ENCODE measurements at places on chromosomes 7 and 10.

- DNase-seq = no peak
Measured at GRCh38 chr10:43120116-43120928, 17.9 kb upstream of the CSGALNACT2 start.

GRCh38 chr7:69047151-69047754, 551.0 kb upstream of the AUTS2 start:
- no peak for DNase-seq

DNA sequence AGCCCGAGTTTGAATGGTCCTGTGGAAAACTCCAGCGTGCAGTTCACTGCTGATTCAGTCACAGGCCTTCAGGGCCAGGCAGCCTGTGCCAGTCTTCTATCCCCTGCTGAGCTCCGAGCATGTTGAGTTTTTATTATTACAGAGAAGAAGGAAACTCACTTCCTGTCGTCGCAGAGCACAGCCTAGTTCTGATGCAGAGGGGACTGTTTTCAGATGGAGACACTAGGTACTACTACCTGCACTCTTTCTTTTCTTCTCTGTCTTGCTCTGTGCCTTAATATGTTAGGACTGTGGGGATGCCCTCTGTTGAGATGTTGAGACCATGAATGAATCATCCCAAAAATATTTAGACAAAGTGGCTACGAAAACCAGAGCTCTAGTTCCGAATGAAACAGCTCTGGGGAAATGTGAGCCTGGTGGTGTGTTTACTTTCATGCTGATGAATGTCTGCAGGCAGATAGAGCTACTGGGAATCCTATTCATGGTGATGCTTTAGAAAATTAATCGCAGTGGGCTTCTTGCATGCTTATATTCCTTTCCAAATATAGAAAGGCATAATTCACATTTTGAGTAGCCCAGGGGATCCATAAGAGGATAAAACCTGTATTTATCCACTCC, 29.6 kb downstream of the CASP7 start:
- no peak for DNase-seq

DNA sequence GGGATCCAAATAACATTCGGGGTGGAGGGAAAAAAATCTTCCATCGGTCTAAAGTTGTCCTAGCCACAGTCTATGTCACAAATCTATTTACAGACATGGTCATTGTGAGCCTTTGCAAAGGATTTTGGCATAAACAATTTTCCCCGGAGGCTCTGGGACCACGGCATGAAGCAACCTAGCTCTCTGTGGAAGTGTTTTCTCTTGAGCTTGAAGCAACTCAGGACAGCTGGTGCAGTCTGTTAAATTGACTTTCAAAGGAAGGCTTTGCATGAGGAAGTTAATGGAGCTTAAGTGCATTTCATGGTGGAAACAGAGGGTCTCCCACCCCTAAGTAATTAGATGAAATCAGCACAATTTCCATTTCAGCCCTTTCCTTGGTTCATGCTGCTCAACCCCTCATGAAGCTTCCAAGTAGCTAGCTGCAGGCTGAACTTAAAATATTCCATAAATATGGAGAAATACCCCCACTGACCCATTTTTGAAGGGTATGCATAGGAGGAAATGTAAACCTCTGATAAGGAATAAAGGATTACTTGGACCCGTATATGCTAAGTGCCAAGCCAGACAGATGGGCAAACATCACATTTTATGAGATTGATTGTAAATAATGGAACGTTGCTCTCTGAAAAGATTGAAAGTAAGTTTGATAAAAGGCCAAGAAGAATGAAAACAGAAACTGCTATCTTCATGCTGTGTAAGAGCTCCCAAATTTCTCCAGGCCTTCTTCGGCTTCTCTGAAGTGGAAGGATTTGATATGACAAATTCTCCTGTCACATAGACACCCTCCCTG, 39.9 kb downstream of the CCDC3 start:
- DNase-seq = no peak

DNA sequence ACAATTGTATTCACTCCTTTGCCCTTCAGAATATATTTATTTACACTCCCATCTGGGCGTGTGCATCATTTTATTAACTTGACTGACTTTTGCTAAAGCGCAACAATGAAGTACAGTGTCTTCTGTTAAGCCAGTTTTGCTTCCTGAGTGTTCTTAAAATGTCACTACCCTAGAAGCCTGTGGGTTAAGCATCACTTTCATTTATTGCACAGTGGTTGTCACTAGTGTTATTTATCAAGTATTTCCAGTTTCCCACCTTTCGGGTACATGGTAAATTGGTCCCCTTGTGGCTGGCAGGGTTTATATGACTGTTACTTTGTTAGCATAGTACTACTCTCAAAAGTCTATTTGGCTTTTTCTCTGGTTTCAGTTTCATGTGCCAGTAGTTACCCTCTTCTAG, 3.3 kb downstream of the HILPDA start:
- no peak for DNase-seq

DNA sequence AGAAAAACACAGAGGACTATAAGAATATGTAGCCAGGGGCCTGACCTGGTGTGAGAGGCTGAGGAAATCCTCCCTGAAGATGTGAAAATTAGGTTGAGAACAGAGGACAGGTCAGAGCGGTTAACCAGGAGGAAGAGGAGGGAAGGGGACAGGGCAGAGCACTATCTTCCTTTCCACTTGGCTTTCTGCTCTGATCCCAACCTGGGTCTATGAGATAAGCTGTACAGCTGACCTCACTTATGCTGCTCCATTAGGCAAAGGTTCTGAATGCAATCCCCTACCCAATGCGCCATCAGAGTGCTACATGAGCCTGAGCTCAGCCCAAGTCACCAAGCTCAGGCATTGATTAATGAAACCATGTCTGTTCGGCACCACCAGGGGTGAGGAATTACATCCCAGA, 10.5 kb downstream of the LIPA start:
- no peak for DNase-seq

GRCh38 chr7:38169847-38170246, 8.2 kb upstream of the STARD3NL start:
- no peak for DNase-seq

DNA sequence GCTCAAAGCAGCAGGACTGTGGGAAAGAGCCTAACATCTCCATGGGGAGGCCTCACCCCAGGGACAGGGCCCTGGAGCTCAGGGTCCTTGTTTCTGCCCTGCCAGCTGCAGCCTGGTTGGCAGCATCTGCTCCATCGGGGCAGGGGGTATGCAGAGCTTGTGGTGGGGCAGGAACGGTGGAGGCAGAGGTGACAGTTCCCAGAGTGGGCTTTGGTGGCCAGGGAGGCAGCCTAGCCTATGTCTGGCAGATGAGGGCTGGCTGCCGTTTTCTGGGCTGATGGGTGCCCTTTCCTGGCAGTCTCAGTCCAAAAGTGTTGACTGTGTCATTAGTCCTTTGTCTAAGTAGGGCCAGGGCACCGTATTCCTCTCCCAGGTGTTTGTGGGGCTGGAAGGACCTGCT, 12.2 kb upstream of the AHCYL2 start:
- DNase-seq = no peak

DNA sequence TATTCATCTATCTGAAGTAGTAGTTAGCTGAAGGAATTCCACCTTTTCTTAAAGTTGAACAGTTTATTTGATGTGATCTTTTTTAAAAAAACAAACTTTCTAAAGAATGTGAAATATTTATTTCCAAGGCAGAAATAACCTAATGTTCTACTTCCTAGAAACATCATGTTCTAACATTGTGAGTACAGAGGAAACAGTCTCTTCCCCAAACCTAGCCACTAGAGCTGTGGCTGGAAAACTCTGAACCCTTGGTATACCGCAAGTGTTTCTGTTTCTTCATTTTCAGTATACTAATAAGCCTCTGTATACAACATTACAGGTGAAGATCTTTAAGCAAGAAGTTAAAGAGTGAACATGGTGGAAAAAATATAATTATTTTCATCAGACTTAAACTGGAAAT, 35.1 kb downstream of the NOC3L start:
- no peak for DNase-seq

DNA sequence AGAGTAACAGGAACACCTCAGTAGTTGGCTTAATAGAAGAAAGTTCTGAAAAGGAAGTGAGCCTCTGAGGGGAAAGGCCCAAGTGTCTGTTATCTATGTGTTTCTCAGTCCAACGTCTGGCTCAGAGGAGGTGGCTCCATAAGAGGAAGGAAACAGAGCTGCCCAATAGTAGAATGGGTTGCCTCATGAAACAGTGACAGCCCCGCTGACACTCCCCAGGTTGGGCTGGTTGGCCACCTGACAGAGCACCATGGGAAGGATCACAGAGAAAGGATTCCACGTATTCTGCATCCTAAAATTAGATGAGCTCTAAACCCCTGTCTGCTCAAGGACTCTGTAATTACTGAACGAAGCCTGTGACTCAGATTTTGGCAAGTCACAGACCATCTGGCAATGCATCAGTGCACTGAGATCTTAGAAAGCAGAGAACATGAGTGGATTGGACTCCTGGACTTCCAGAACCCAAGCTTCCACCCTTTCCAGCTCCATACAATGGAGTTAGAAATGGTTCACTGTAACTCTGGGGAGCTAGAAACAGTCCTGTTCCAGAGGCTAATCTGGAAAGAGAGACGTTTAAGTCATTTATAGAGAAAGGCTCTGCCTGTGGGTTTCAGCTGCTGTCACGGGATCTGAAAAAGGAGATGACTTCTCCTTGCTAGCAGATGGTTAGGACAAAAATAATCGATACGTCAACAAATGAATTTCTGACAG, 2.9 kb downstream of the PKD2L1 start:
- DNase-seq = no peak

DNA sequence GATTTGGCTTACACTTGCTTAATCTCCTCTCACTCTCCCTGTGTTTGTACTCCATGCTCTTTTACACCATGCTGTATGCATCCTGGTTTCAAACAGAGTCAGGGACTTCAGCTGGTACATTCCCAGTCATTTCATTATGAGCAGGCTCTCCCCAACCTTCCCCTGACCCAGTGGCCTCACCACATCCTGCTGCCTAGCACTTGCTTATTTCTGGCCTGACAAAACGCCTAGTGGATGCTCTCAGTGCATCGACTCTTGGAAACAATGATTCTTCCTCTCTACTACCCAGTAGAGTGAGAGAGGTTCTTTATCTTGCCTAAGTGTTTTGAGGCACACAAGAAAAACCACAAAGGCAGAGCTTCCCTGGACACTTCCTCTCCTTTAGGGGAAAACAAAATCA, 63.4 kb downstream of the CAV1 start:
- DNase-seq = no peak

DNA sequence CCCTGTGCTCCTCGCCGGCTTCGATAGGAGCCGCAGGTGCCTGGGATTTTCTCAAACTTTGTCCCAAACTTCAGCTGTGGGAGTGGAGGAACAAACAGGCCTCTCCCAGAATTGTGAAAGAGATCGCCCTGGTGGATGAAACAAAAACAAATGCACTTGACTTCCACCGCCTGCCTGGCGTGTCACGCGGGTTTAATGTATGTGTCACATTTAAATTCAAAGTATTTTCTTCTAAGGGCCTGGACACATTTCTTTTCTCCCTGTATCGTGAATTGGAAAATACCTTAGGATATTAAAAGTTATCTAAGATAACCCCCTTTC, 694 bp upstream of the WASL start:
- DNase-seq = no peak

DNA sequence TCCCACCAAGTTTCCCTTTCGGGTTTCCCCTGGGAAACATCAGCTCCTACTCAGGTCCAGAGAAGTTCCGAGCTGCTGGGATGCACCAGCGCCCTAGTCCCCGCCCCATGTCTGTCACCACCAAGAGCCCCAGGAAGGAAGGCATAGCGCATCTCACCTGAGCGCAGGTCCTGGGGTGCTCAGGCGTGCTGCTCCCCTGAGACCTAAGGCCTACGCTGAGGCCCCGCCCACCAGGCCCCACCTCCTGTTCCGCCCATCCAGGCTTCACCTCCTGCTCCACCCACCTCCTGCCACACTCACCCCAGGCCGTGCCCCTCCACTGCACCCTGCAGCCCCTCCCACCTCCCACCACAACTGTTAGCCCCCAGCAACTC, 1.2 kb upstream of the TFR2 start:
- DNase-seq = no peak

- DNase-seq = no peak
Measured at GRCh38 chr10:85978566-85979358, 387.8 kb downstream of the GRID1 start.

DNA sequence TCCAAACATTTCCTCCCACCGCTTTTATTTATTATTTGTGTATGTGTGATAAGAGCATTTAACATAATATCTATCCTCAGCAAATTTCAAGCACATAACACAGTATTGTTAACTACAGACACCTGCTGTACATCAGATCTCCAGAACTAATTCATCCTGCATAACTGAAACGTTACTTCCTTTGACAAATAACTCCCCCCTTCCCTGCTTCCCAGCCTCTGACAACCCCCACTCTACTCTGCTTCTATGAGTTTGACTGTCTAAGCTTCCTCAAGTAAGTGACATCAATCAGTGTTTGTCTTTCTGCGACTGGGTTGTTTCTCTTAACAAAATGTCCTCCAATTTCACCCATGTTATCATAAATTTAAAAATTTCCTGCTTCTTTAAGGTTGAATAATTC, 22.1 kb downstream of the C10orf71 start:
- DNase-seq = no peak

DNA sequence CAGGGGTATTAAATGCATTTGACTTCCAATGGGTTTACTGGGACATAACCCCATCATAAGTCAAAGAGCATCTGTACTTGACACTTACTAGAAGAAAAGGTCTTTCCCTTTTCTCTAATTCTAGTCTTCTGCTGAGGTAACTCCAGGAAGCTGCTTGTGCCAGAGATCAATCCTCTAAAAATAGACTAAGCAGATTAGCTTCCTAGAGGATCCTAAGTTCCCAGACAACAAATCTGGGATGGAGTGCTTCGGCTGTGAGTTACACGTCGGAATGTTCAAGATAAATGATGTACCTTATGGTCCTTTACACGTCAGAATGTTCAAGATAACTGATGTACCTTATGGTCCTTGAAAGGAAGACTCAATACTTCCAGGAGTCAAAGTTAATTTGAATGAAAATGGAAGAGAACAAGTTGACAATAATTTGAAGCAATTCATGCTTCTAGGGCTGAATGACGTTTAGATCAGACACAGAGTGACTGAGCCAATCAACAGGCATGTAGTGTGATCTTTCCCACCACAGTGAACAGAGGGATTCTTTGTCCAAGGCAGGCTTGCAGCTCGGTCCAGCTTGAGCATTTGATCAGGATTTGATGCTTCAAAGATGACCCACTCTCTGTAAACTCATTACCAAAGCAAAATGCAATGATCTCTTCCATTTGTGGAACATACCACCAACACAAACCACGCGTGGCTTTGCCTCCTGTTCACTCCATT, 63.8 kb downstream of the SLC37A3 start:
- DNase-seq = no peak

DNA sequence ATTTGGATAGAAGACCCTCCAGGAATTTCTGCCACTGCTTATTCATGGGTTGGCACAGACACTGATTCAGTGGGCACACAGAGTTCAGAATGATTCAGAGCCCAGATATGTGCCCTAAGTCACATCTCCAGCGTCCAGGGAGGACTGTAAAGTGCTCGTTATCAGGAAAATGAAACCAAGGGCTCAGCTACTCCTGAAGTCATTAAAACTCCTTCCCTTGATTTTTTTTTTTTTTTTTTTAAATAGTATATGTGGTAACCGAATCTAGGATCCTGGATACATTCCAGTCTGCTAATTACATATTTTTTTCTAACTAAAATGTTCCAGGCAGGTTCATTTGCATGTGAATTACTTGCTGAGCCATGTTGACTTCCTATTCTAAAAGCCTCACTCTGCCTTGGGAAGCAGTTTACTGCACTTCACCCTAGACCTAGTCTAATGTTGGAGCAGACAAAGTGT, 34.7 kb downstream of the MET start:
- no peak for DNase-seq

- no peak for DNase-seq
Measured at GRCh38 chr7:85133560-85133959, 53.3 kb downstream of the SEMA3D start.

- no peak for DNase-seq
Measured at GRCh38 chr10:59896191-59896590, 10.2 kb downstream of the CCDC6 start.

GRCh38 chr7:133431134-133431724, 178.4 kb downstream of the EXOC4 start:
- no peak for DNase-seq
